Muscle of leg (tissue), 16 donors: ENCODE measurements at places on chromosomes 6 and 20. TPM values are rescaled to one million over a fixed set of nuclear protein-coding genes. Genes with fewer than 3 reads are reported as not detected.

The CCN6 gene
- 0.11 TPM for polyA plus RNA-seq

The ID4 gene
- 9.0 TPM for polyA plus RNA-seq

The PERP gene
- polyA plus RNA-seq = 3.5 TPM

The FOXA2 gene
- polyA plus RNA-seq = not detected

The FNDC11 gene
- polyA plus RNA-seq = 0.10 TPM

The NEURL2 gene
- polyA plus RNA-seq = 18.1 TPM

The MRPL18 gene
- 74.4 TPM for polyA plus RNA-seq

The MYBL2 gene
- polyA plus RNA-seq = 22.4 TPM

The STMN3 gene
- 18.4 TPM for polyA plus RNA-seq

The GABRR1 gene
- 0.47 TPM for polyA plus RNA-seq

The ANGPT4 gene
- 0.06 TPM for polyA plus RNA-seq

The SLC35F1 gene
- 2.1 TPM for polyA plus RNA-seq

The CCDC170 gene
- 0.67 TPM for polyA plus RNA-seq

The MYCT1 gene
- 19.5 TPM for polyA plus RNA-seq

The HSPA1B gene
- 81.5 TPM for polyA plus RNA-seq

The TDRD6 gene
- 0.32 TPM for polyA plus RNA-seq

The SAMD10 gene
- polyA plus RNA-seq = 4.1 TPM

The C6orf58 gene
- polyA plus RNA-seq = 0.53 TPM

The AIF1 gene
- 20.2 TPM for polyA plus RNA-seq

The DDO gene
- 0.08 TPM for polyA plus RNA-seq

The HAO1 gene
- polyA plus RNA-seq = not detected

The GNMT gene
- 0.69 TPM for polyA plus RNA-seq

The KPNA5 gene
- 10.4 TPM for polyA plus RNA-seq

The ZNF311 gene
- 2.1 TPM for polyA plus RNA-seq
